ENCODE measurements at places on chromosomes 2 and 18.

DNA sequence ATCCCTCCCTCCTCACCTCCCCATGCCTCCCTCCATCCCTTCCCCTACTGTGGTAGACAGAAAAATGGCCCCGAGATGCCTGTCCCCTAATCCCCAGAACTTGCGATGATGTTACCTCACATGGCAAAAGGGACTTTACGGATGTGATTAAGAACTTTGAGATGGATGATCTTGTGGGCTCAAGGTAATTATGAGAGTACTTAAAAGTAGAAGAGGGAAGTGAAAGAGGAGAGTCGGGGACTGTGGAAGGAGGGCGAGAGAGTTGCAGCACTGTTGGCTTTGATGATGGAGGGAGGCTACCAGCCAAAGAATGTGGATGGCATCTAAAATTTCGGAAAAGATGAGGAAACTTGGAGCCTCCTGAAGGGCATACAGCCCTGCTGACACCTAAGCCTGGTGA is 66.5 kb downstream of the AGAP1 start:
- DNase-seq, result no peak

DNA sequence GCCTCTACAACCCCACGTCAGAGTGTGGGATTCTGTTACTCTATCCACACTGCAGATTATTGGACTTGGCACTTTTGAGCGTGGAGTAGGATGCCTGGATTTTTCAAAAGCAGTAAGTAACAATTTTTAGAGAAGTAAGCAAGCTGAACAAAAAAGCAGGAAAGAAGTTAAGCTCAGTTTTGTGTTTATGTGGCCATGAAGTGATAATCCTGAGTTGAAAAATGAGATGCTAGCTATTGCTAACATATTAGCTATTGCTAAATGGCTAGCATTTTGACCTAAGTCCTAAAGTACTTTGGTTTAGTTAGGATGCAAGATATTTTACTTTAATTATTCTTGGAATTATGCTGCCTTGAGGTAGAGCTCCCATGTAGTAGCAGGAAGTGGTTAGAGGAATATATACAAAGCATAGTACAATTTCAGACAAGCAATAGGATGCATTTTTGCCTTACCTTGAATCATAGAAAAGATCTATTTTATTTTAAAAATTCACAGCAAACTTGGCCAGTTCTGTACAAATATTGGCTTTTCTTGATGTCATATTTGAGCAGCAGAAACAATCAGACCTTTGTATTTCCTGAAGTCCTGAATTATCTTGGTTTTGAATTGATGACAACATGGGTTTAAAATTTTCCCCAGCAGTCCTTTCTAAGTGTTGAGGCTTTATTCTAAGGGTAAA is 74.6 kb downstream of the COX7A2L start:
- DNase-seq, result no peak

DNA sequence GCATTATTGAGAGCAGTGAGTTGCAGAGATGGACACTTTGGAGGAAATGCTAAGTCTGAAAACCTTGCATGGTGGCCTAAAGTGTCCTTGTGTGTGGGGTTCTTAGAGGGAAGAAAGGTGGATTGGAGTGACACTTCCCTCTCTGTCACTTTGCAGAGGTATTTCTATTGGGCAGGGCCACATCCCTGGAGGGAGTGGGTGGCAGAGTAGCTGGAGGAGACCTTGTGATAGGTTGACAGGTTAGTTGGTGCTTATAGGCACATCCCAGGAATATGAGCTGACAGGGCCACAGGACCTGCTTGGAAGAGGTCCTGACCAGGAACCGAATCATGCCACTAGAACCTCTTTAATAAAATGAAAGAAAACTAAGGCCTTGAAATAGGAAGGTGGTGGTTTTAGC is 972 bp upstream of the IGFBP5 start:
- DNase-seq, result no peak

- no peak for DNase-seq
These were observed 25.1 kb downstream of the ASXL2 start for GRCh38 chr2:25853038-25853638.

DNA sequence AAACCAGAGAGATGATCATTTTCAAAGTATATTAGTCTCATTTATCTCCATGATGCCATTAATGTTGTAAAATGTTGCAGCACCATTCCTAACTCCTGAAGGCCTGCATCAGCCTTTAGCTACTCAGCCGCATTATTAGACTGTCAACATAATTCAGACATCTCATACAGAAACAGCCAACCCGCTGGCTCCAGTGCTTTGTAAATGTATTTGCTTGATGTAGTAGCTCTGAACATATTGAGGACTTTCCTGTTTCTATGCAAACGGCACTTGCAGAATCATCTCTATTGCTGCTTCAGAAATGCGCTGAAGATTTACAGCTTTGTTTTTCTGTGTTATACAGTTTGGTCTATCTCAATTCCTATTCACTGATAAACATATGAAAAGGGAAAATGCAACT is 372.2 kb downstream of the DSEL start:
- DNase-seq, result no peak

GRCh38 chr2:220445429-220446105 is 818.1 kb downstream of the SLC4A3 start:
- DNase-seq, result no peak

GRCh38 chr2:135662088-135662487 is 79.6 kb upstream of the UBXN4 start:
- no peak for DNase-seq

DNA sequence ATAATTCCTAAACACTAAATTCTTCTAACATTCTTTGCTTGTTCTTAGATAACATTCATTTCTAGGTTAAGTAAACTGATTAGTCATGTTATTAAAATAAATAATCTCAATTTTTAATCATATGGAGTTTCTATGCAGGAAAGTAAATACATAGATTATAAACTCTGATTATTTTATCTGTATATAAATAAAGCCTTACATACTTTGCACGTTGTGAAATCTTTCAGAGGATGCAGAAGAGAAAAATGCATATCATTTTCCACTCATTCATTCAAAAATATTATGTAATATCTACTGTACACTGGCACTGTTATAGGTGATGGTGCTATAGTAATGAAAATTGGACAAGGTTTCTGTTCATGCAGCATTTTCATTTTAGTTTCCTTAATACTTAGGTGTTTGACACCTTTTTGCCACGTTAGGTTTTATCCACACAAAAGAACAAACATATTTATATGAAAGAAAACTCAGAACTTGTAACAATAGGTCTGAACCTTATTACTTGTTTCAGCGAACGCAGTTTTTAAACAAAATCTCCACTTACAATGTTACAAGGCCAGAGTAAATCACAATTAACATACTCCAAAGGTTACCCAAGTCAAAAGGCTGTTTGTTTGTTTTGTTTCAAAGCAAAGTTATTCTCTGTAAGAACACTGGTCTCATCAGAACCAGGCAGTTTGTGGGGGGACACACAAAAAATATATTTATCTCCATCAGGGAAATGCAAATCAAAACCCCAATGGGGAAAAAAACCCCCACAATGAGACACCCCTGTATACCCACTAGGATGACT is 27.4 kb downstream of the ADAM17 start:
- no peak for DNase-seq

DNA sequence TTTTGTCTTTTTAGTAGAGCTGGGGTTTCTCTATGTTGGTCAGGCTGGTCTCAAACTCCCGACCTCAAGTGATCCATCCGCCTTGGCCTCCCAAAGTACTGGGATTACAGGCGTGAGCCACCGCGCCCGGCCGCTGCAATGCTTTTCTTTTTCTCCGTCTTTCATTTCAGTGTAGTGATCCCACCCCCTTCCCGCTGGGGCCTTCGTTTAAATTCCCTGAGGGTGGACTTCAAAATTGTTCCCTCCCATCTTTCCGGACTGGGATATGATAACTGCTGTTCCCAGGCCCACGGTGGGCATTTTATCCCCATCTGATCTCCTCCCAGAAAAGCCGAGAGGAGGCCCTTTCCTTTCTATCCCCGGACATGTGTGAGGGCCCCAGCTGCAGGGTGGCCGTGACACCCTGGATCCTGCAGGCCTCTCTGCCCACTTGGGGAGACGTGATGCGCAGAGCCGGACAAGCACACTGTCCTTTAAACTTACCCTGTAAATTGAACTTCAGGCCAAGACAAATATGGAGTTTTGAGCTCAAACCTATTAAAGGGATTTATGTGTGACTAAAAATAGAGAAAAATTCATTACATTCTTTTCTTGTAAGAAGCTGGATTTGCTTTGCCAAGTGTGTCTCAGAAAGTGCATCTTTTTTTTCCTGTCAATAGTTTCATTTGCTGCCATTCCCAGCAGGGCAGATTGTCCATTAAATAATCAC is 54.5 kb upstream of the AFF3 start:
- DNase-seq, result no peak

DNA sequence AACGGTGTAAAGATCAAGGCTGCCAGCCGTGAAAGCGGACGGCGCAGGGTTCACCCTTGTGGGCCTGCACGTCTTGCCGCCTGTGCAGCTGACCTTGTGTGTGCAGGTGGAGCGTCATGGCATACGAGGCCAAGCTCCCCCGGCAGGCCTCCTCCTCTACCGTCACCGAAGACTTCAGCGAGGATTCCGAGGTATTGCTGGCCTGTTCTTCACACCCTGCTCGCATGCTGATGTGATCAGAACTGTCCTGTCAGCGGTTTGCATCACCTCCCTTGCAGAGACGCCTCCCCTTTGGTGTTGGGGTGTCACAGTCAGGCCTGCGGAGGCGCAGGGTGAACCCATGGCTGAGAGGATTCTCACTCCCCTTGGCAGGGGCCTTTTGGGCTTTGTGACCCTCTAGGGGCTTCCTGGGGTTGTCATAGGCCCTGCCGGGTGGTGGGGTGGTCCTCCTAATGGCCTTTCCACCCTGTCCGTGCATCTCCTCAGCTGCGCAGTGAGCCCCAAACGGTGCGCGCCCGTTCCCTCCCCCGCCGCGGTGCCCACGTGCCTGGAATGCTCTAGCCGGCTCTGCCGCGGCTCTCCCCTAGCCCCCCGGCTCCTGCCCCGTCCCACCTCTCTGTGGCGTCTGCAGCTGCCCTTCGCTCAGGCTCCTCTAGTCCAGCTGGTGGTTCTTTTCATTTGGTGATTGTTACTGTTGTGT is 92.5 kb downstream of the DGKD start:
- no peak for DNase-seq

- no peak for DNase-seq
These were observed 6.4 kb downstream of the CELF4 start for GRCh38 chr18:37559194-37559593.

- DNase-seq, result no peak
These were observed 18.3 kb downstream of the IL1B start for GRCh38 chr2:112818094-112818902.

- no peak for DNase-seq
These were observed 49.6 kb downstream of the ODC1 start for GRCh38 chr2:10398496-10398895.

GRCh38 chr2:200138391-200139124 is 167.9 kb upstream of the SPATS2L start:
- DNase-seq, result no peak

- no peak for DNase-seq
These were observed 21.2 kb upstream of the IL1A start for GRCh38 chr2:112805542-112805941.

DNA sequence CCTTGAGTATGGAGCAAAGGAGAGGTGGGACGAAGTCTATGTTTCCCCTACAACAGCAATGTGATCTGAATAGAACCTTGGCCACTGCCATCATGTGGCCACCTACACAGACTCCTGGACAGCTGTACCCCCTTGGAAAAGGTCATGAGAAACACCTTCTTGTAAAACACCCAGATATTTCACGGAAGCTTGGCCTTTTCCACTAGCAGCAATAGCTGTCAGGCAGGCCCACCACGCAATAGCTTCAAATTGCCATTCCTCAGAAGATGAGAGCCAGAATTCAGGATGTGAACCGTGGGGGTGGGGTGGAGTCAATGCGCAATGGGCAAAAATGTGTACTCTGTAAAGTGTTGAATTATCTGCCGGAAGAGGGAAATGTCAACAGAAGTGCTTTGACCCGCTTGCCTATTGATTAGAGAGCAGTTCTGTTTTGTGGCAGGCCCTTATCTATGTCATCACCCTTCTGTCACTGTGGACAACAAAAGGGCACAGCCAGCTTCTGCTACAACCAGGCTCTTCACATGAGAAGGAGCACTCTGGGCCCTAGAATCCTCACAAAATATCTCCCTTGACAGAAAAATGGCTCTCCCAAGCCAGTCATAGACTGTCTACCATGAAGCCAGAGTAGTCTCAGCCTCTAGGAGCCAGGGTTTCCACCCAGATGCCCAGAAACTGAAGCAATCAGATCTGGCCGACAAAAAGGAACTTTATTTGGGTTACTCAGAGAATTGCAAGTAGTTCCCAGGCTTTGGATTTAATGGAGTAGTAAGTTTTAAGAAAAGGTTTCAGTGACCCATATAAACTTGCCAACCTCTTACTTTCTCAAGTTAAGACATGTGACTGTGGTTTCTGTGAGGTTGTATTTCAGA is 9.5 kb downstream of the INPP1 start:
- no peak for DNase-seq

DNA sequence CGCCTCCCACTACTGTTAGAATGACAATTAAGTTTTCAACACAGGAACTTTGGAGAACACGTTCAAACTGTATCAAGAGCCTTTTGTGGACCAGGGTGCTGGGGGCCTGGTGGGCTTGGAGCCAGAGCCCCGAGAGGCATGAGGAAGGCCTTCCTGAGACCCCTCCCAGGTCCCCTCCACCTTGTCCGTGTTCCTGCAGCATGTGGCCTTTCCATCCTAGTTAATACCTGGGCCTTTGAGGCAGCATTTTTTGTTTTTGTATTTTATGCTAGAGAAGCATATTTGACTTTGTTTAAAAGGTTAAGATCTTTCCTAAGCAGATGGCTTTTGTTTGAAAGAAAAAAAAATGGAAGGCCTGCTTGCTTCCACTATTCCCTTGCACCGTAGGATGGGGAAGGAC is 68.0 kb downstream of the INPP4A start:
- DNase-seq, result no peak

GRCh38 chr2:209348433-209348832 is 75.4 kb upstream of the MAP2 start:
- no peak for DNase-seq

DNA sequence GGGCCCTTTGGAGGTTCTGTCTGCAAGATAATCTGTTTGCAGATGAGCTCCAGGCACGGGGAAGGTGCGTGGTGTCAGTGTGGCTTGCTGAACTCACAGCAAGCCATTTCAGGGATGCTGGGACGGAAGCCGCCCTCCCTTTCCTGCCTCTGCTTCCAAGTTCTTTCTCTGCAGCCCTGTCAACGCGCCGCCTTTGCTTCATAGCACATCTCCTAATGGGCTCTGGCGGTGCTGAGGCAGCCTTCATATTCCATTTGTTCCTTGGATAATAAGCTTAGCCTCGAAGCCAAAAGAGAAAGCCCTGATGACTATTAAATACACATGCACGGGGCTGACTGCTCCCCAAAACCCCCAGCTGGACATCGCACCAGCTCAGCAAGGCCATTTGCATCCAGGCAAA is 81.7 kb upstream of the TAF1B start:
- no peak for DNase-seq

DNA sequence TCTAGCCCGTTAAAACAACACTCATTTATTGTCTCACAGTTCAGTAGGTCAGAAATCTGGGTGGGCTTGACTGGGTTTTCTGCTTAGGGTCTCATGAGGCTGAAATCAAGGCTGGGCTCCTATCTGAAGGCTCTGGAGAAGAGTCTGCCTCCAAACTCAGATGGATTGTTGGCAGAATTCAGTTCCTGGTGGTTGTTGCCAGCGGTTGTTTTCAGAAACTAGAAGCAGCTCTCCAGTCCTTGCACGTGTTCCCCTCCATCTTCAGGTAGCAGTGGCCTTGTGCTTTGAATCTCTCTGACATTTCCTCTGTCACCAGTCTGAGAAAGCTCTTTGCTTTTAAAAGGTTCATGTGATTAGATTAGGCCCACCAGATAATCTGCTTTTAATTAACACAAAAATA is 20.1 kb upstream of the FN1 start:
- no peak for DNase-seq

- no peak for DNase-seq
These were observed 36.9 kb downstream of the TBC1D8 start for GRCh38 chr2:101114268-101114783.

- DNase-seq, result no peak
These were observed 122.4 kb downstream of the KCNH7 start for GRCh38 chr2:162716122-162716521.
